ENCODE measurements at places on chromosomes 4 and X.

DNA sequence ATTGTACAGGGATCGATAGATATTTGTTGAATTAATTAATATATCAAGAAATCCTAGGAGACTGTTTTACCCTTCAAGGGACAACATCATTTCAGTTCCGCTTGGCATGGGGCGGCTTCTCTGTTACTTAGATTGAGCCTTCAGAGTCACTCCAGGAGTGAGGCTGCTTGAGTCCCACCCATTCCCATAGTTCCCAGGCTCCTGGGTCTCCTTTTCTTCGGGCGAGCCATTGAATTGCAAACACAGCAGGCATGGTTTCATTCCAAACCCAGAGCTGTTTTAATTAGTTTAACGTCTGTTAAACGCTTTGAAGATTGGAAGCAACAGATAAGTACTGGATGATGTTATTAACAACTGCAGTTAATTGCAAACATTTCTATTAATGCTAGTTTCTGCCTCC, 571 bp upstream of the EDA start:
- no peak for DNase-seq

DNA sequence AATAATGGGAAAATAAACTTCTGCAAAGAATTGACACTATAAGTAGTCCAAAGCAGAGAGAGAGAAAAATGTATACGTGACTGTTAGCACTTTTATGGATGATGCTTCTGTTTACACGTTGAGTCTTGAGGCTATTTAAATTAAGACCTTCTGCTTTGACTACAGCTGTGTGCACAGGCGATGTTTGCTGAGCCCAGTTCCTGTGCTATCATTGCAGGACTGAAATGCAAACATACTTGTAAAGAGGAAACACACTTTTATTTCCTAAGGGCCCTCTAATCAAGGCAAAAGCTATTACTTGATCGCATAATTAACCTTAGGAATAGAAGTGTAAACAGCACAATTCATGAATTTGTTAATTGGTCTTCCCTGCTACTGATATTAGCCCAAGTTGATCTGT, 226.9 kb downstream of the FBXW7 start:
- no peak for DNase-seq

- DNase-seq: peak; percentile 54
Measured at GRCh38 chrX:155767051-155767875, 113.9 kb upstream of the VAMP7 start.

DNA sequence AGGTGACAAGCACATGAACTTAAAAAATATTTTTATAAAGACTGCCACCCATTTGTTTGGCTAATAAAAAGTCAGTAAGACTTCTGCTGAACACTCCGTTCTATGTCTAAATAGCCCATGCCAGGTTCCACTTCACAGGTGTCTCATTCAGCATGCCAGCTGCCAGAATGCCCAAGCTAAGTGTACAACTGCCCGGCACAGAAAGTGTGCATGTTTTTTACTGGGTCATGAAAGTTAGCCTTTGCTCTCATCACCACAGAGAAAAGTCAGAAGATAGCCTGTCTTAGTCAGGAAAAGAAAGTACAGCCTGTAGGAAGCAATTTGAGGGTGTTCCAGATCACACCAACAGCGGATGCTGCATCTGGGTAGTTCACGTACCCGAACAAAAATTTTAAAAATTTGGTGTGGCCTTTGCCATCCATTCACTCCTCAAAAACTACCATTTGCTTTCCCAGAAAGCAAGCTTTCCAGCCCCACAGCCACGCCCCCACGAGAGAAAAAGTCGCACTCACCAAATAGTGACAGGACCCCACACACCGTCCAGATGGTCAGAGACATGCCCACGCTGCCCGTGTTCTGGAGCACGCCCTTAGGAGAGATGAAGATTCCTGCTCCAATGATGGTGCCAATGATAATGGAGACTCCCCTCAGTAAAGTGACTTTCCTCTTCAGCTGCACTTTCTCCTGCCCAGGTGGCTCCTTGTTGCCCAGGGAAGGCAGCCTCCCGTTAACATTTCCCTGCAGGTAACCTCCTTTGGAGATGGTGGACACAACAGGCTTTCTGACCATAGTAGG, 671 bp downstream of the SLC7A11 start:
- DNase-seq: peak; percentile 47

DNA sequence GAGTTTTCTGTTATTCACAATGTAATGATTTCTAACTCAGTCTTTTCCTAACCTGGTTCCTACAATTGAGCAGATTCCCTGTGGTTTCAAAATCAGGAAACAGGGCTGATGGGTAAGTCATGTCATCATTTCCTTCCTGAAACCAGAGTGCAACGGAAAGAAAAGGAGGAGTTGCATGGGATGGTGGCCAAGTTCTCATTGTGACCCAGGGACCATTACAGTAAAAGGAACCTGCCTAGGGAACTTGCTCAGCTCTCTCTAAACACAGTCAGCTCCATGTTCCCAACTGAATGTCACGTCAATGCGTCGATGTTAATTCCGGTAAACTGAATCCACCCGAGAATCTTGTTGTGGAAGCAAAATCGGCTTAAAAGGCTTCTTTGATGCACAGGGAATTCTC, 51.2 kb downstream of the LGI2 start:
- DNase-seq: no peak

GRCh38 chr4:48985976-48986653, at the start of gene CWH43:
CWH43 (plus strand) TSS chr4:48986275; CDS start chr4:48986430, 155 bp downstream.
- peak; percentile 61 for DNase-seq

GRCh38 chr4:111323916-111324315, 701.0 kb upstream of the PITX2 start:
- no peak for DNase-seq

GRCh38 chr4:4663028-4663427, 121.2 kb upstream of the STX18 start:
- DNase-seq: no peak

Measured in ecto neural progenitor cell (in vitro differentiated cells).